ENCODE measurements at places on chromosomes 7 and 10.

DNA sequence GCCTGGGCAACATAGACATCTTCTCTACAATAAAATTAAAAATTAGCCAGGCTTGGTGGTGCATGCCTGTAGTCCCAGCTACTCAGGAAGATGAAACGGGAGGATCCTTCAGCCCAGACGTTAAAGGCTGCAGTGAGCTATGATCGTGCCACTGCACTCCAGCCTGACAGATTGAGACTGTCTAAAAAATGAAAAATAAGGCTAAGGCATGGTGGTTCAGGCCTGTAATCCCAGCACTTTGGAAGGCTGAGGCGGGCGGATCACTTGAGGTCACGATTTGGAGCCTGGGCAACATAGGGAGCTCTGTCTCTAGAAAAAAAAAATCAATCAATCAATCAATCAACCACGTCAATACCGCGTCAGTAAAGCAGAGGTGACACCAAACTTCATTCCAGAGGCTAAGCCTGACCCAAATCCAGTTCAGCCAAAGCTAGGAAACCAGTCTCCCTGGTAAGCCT, 31.1 kb downstream of the MRPS24 start:
- DNase-seq: no peak
- no peaks in the 10 kb centered on the region for H3K27me3 ChIP-seq
- H3K27ac ChIP-seq: peak overlapping the region; percentile 69
- H3K36me3 ChIP-seq: peaks cover 7% of the 10 kb centered on the region

GRCh38 chr7:129169686-129170440, 18.6 kb upstream of the SMO start:
- peaks cover 15% of the 10 kb centered on the region for H3K27me3 ChIP-seq
- no peak for DNase-seq
- no peaks in the 10 kb centered on the region for H3K36me3 ChIP-seq
- peak overlapping the region; percentile 84 for H3K27ac ChIP-seq
- H3K4me1 ChIP-seq: peaks cover 18% of the 10 kb centered on the region

DNA sequence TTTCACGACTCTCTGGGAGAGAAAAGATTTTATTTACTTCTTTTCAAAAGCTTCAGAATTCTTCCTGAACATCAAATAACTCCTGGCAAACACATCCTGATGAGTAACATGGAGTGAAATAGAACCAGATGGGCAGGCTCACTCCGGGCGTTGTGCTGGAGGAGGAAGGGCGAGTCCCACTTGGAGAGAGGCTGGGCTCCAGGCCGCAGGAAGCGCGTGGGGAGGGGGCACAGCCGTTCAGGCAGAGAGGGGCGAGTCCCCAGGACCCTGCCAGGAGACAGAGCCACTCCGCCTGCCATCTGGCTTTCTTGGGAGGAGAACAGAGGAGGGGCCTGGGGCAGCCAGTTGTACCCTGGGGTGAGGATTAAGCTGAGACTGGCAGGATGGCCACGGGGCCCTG, 265.9 kb upstream of the ZMIZ1 start:
- H3K36me3 ChIP-seq: no peaks in the 10 kb centered on the region
- no peak overlapping the region for H3K27ac ChIP-seq
- no peaks in the 10 kb centered on the region for H3K4me1 ChIP-seq
- no peak for DNase-seq

DNA sequence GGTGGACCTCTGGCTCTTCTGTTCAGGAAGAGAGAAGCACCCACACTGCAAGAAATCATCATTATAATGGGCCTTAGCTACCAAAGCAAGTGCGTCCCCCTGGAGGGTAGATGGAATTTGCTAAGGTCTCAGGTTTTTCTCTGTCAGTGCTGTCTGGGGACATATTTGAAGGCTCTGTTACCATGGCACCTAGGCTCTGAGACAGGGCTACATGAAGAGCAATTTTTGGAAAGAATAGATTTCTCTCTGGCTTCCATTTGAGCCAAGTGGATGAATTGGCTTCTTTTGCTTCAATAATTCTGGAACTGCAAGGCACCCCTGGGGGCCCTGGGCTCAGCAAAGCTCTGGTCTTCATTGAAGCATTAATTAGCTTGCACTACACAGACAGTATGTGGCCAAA, 349.1 kb upstream of the GALNT17 start:
- no peak overlapping the region for H3K27ac ChIP-seq
- H3K4me3 ChIP-seq: no peak overlapping the region
- H3K27me3 ChIP-seq: no peaks in the 10 kb centered on the region
- H3K4me1 ChIP-seq: peaks cover 30% of the 10 kb centered on the region

DNA sequence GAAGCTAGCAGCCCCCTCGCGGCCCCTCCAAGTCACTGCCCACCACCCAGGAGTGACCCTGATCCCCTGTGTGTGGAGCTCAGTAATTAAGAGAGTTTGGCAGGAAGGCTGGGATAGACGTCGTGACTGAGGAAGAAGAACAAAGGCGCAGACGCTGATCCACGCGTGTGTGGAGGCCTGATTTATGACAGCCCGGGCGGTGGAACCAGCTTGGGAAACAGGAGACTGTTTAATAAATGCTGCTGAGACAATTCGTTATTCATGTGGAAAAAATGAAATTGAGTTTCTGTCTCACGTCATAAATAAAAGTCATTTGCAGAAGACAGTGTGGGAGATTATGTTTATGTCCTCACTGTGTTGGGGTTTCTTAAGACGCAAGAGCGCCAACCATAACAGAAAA, 130.8 kb downstream of the ELFN1 start:
- DNase-seq: no peak
- no peak overlapping the region for H3K27ac ChIP-seq
- no peaks in the 10 kb centered on the region for H3K4me1 ChIP-seq
- H3K27me3 ChIP-seq: no peaks in the 10 kb centered on the region
- no peak overlapping the region for H3K4me3 ChIP-seq
- no peaks in the 10 kb centered on the region for H3K36me3 ChIP-seq

- DNase-seq: no peak
- no peaks in the 10 kb centered on the region for H3K36me3 ChIP-seq
- no peak overlapping the region for H3K27ac ChIP-seq
- H3K4me1 ChIP-seq: peaks cover 6% of the 10 kb centered on the region
- H3K4me3 ChIP-seq: no peak overlapping the region
Observed at GRCh38 chr7:38451840-38452239, 178.4 kb upstream of the TARP start.

GRCh38 chr10:90224791-90225566, 523.6 kb downstream of the KIF20B start:
- H3K36me3 ChIP-seq: no peaks in the 10 kb centered on the region
- H3K4me1 ChIP-seq: peaks cover 19% of the 10 kb centered on the region
- no peak overlapping the region for H3K27ac ChIP-seq
- no peak overlapping the region for H3K4me3 ChIP-seq

DNA sequence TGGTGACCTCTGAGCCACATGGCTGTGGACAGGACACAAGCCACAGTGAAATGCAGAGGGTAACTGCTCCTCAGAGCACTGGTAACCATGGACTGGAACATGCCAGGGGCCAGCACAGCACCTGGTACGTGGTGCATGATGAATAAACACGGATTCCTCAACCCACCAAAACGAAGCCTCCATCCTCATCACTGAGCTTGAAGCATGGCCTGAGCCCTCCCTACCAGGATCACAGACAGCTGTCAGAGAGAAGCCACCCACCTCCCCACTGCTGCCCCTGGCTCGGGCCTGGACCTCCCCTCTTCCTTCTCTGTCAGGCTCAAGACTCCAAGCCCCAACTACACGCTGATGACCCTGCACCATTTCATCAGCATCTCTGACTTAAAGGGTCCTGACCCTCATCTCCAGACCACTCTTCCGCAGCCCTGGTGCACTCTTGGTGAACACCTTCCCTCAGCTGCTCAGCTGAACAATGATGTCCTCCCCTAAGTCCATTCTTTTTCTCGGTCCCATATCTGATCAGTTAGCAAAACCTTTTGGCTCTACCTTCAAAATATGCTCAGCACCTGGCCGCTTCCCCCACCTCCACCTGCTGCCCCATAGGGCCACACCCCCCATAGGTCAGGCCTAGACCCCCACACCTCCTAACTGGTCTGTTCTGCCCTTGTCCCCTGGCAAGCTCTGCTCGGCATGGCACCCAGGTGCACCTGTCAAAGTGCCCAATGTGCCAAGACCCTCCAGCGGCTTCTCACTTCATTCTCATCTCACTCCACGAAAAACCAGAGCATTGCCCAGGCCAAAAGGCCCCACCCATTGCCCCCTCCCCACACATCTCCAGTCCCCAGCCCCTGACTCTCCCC, 141.1 kb downstream of the MAPK8 start:
- no peaks in the 10 kb centered on the region for H3K4me1 ChIP-seq
- no peak for DNase-seq
- H3K36me3 ChIP-seq: no peaks in the 10 kb centered on the region
- H3K4me3 ChIP-seq: no peak overlapping the region
- H3K27ac ChIP-seq: no peak overlapping the region

DNA sequence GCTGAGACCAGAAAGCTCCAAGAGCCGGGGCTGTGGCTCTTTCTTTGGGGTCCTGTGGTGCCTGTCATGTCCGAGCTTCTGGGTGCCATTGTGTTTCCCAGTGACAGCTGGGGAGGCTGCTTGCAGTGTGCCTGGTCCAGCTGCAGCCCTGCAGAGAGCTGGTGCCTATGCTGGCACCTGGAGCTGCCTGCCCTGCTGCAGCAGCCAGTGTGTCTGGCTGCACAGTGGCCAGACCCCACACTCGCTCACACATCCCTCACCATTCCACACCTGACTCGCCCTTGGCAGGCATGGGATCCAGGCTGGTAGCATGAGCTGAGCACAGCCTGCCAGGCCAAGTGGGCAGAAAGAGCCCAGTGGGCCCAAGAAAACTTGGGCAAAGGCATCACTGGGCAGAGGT, 635.1 kb upstream of the SEMA3D start:
- H3K4me1 ChIP-seq: no peaks in the 10 kb centered on the region
- no peak for DNase-seq
- H3K36me3 ChIP-seq: no peaks in the 10 kb centered on the region
- H3K4me3 ChIP-seq: no peak overlapping the region
- H3K27me3 ChIP-seq: no peaks in the 10 kb centered on the region
- no peak overlapping the region for H3K27ac ChIP-seq

GRCh38 chr7:142196066-142196840, 61.6 kb downstream of the PRSS58 start:
- no peaks in the 10 kb centered on the region for H3K4me1 ChIP-seq
- H3K4me3 ChIP-seq: no peak overlapping the region
- no peak for DNase-seq
- peaks cover 25% of the 10 kb centered on the region for H3K27me3 ChIP-seq
- H3K36me3 ChIP-seq: no peaks in the 10 kb centered on the region
- H3K27ac ChIP-seq: no peak overlapping the region

DNA sequence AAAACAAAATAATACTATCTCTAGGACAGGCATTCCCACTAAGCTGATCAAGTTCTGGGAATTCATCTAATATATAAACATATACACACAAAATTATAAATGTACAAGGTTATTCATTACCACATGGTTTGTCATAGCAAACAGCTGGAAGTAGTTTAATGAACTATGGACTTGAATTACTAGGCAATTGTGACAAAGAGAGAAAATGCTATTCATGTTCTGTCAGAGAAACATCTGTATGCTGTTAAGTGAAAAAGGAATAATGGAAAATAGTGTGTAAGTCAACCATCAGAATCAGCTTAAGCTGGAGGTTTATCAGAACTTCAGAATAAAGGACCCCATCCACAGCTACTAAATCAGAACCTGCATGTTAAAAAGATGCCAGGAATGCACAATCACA, 2.8 kb downstream of the ZNF248 start:
- H3K4me3 ChIP-seq: no peak overlapping the region
- no peaks in the 10 kb centered on the region for H3K27me3 ChIP-seq
- H3K36me3 ChIP-seq: peaks cover 50% of the 10 kb centered on the region
- H3K27ac ChIP-seq: no peak overlapping the region
- DNase-seq: no peak

DNA sequence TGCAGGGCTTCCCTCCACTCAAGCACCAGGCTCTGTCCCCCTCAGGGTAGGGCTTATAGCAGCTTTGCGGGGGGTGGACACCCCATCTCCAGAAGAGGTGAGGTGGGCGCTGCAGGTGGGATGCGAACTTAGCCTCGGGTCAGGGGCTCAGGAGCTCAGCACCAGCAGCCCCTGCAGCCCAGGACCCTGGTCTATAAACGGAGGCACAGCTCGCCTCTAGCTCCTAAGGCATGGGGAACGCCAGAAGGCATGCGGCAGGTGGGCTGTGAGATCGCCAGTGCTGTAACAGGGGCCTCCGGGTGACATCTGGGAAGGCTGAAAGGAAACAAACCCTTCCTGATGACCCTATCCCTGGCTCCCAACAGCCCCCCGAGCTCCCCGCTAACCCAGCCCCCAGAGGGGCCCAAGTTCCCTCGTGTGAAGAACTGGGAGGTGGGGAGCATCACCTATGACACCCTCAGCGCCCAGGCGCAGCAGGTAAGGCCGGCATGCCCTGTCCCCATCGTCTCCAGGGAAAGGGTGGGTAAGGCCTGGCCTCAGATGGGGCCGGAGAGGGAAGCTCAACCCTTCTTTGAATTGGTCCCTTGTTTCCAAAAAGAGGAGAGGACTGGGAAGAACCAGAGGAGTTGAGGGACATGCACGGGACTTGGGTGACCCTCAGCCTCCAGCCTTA, 4.2 kb downstream of the NOS3 start:
- H3K4me3 ChIP-seq: peak overlapping the region; percentile 25
- H3K4me1 ChIP-seq: peaks cover 30% of the 10 kb centered on the region
- H3K27ac ChIP-seq: no peak overlapping the region
- no peak for DNase-seq
- no peaks in the 10 kb centered on the region for H3K27me3 ChIP-seq

DNA sequence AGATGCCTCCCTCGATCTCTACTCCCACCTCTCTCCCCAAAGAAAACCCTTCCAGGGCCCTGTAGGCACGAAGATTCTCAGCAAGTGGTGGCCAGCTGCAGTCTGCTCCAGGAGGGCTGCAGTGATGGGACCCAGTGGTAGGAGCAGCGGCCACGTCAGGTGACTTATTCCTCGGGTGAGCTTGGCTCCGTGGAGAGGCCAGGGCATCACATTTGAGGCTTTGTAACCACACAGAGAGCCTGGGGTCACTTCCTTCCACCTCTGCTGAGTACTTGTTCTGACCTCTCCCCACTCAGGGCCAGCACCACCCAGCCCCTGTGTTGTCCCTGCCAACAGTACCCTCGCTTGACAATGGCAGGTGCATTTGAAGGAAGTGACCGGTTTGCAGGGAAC, 17.9 kb upstream of the EN2 start:
- no peak for DNase-seq
- H3K4me1 ChIP-seq: no peaks in the 10 kb centered on the region
- H3K27ac ChIP-seq: no peak overlapping the region
- H3K36me3 ChIP-seq: no peaks in the 10 kb centered on the region
- no peak overlapping the region for H3K4me3 ChIP-seq

GRCh38 chr7:27242154-27242553, 448 bp upstream of the EVX1 start:
- peak overlapping the region; percentile 58 for H3K27ac ChIP-seq
- H3K4me3 ChIP-seq: peak overlapping the region; percentile 51
- H3K4me1 ChIP-seq: peaks cover 35% of the 10 kb centered on the region
- no peaks in the 10 kb centered on the region for H3K36me3 ChIP-seq
- H3K27me3 ChIP-seq: peaks cover 94% of the 10 kb centered on the region
- DNase-seq: no peak

DNA sequence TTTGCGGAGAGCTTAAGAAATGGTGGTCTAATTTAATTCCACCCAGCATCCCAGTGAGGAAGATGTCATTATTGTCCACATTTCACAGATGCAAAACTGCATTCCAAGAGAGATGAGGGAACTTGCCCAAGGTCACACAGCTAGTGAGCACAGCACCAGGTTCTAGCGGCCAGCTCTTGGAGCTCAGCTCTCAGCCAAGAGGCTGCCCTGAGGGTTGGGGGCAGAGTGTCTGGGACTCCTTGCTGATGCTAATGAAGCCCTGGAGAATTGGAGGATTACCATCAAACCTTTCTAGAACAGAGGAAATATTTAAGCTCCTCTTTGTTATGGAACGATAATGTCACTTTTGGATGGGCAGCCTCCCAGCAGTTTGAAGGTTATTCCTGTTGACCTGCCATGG, 48.0 kb downstream of the PLPP4 start:
- no peaks in the 10 kb centered on the region for H3K36me3 ChIP-seq
- H3K27ac ChIP-seq: no peak overlapping the region
- no peaks in the 10 kb centered on the region for H3K27me3 ChIP-seq
- H3K4me1 ChIP-seq: no peaks in the 10 kb centered on the region
- no peak for DNase-seq

Data from activated T-cell treated with anti-CD3 and anti-CD28 coated beads, Interleukin-2, amount 50 U/mL, for 24 hours (primary cell).